ENCODE measurements at places on chromosomes 4 and X.

GRCh38 chr4:182627996-182628395 is 289.2 kb downstream of the DCTD start:
- DNase-seq: no peak

DNA sequence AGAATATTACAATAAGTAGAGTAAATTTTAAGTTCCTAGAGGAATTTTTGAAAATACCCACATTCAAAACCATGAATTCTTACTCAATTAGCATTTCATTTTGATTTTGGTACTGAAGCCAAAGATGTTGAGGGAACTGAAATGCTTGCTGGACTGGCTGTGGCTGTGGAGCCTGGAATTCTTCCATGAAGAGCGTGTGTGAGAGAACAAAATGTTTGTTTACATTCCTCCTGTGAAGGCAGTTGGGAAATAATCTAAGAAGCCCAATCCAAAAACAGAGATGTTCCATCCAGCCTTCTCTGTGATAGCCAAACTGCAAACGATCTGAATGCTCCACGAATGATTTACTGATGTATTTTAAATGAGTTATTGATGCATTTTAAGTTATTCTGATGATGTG is 3.8 kb upstream of the ADH1B start:
- peak; percentile 43 for DNase-seq

DNA sequence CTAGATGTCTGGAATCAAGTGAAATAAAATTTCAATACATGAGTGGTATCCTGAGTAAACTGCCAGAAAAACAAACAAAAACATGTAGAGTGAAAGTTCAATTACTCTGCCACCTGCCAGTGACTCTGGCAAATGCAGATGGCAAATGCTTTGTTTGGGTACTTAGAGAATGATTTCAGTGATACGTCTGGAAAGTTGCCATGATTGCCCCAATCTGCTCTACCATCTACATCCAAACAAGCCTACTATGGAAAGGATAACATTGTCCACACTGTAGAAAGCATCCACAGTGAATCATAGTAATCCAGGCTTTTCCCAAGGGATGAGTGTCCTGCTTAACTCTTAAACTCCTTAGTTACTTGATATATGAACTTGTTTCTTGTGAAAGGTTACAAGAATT is 3.4 kb downstream of the SPATA4 start:
- peak; percentile 82 for DNase-seq

DNA sequence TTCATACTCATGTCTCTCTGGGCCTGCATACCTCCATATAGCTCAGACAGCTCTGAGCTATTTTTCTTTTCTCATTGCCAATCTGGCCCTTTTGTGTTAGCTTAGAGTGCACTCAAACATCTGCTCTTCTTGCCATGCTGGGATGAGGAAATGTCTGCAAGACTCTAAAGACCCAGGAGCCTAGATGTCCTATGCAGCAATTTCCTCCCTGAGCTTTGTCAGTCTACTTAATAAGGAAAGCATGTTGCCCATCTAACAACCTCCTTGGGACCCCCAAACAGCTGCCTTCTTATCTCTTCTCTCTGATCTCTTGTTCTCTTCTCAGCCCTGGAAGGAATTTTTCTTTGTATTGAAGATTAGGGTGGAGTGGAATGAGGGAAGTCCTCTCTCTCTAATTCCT is 69.2 kb downstream of the UCHL1 start:
- DNase-seq: no peak

DNA sequence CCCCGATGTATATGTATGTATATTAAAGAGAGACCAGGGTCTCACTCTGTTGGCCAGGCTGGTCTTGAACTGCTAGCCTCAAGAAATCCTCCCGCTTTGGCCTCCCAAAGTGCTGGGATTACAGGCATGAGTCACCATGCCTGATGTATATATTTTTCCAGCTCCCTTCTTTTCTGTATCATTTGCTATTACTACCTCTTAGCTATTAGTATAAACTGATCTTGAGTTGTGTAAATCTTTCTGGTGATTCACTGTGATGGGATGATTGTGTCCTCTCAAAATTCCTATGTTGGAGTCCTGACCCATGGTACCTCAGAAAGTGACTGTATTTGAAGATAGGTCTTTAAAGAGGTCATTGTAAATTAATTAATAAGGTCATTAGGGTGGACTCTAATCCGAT is 53.1 kb downstream of the HPRT1 start:
- DNase-seq: peak; percentile 26

- no peak for DNase-seq
Observed at GRCh38 chr4:1503583-1504471, 97.6 kb upstream of the NKX1-1 start.

GRCh38 chrX:68697465-68698125 is 50.1 kb downstream of the STARD8 start:
- no peak for DNase-seq

- DNase-seq: no peak
Observed at GRCh38 chr4:128802680-128803628, 6.5 kb upstream of the JADE1 start.

DNA sequence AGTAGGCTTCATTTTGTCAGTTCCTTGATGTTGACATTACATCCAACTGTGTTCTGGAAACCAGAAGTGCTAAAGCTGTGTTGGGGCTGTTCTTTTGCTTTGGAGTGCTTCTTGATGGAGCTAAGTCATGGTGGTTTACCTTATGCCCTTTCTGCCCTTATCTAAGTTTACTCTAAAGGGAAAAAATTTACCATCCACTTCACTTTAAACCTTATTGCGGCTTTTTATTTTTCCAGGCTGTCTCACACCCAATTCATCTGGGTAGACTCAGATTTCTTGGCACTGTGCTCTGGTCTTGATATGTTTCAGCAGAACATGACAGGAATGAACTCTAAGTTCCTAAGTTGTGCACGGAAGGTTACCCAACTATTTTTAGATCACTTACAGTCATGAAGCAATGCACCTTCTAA is 104.7 kb upstream of the TTC29 start:
- DNase-seq: peak; percentile 41

DNA sequence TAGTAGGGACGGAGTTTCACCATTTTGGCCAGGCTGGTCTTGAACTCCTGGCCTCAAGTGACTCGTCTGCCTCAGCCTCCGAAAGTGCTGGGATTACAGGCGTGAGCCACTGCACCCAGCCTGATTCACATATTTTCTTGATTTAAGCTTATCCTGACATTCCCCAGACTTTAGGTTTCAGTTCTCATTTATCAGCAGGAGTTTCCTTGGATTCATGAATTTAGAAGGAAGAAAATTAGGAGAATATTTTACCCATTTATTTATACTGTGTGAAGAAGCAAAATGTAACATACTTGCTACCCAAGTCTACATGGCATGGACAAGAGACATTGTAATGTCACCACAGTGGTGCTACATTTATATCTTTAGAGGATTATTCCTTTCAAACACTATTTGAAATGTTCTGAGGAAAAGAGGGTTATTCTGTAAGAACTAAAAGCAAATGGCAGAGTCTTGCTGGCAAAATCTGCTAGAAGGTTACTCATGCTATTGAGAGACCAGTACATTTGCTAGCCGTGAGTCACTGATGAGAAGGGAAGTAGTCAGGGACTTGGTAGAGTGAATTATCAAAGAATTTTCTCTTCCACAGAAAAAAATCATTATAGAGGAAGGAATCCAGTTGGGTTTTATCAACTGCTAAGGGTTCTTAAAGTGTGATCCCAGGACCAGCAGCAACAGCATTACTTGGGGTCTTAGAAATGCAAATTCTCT is 26.1 kb upstream of the CFAP299 start:
- DNase-seq: peak; percentile 95

DNA sequence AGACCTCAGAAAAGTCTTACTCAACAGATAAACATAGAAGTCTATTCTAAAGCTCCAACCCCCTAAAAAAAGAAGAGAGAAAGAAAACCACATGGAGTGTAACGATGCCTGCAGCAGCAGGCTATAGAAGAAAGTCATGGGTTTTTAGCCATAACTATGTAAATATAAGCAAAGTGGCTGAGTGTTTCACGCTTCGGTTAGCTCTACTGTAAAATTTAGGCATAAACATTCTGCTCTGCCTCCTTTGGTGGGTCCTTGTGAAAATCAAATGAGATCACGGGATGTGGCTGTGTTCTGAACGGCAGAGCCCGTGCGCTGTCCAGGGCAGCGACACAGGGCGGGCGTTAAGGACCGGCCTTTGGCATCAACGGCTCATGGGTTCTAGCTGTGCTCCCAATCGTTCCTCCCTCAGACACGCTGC is 78.4 kb downstream of the IRF2 start:
- no peak for DNase-seq

- DNase-seq: no peak
Observed at GRCh38 chr4:161133586-161134276, 1030.1 kb downstream of the FSTL5 start.

DNA sequence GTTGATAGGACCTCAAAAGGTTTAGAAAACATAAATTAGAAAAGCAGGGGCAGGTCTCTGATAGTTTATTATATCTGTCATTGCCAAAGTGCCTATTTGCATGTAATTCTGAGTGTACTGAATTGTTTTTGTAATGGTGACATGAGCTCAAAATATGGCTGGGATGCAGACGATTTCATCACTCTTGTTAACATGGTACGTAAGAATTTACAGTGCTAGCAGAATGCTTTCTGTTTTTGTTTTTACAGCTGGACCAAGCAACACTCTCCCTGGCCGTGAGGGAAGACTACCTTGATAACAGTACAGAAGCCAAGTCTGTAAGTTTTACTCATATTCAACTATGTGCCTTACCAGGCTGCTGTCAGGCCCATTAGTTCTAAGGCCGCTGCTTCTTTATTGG is 58.1 kb downstream of the PHEX start:
- peak; percentile 65 for DNase-seq

DNA sequence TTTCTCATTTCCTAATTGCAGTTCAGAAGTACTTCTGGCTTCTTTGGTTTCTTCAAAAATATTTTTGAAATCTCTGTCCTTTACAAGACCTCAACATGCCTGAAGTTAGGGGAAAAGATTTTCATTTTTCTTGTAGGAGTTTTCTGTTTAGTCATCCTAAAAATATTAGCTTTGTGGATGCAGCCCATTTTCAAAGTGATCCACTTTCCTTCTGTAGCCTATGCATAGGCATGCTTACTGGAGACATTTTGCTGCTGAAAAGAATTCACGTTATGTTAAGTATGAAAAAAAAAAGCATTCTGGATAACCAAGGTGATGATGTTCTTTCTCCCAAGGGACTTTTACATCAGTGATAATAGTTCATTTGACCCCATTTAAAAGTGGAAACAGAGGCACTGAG is 245.6 kb downstream of the THOC2 start:
- DNase-seq: peak; percentile 64

Data from fibroblast of skin of back (primary cell).